Trophoblast cell (in vitro differentiated cells and primary cell): ENCODE measurements at places on chromosomes 6 and 20.

GRCh38 chr6:40794586-40794985 is 207.4 kb upstream of the LRFN2 start:
- no peaks in the 10 kb centered on the region for H3K36me3 ChIP-seq
- no peaks in the 10 kb centered on the region for H3K4me1 ChIP-seq
- peaks cover 2% of the 10 kb centered on the region for H3K27me3 ChIP-seq
- H3K4me3 ChIP-seq = no peak overlapping the region
- no peak for DNase-seq

DNA sequence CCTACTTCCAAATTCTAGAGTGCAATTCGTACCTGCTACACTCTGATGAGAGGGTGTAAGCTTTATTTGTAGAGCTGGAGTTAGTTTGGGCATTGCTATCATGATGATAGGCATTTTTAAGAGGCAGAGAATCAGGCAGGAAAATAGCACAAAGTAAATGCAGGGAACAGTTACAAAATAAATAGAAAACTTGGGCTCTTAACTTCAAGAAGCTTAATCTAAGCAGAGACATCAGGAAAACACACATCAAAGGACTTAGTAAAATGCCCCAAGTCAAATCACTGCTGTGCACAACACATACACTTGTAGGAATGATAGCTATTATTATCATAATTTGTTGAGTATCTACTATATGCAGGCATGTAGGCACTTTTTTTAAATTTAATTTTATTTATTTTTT is 381.2 kb downstream of the CD83 start:
- no peak for DNase-seq
- no peaks in the 10 kb centered on the region for H3K4me1 ChIP-seq
- H3K36me3 ChIP-seq = no peaks in the 10 kb centered on the region
- H3K4me3 ChIP-seq = no peak overlapping the region
- H3K27me3 ChIP-seq = no peaks in the 10 kb centered on the region
- no peak overlapping the region for H3K27ac ChIP-seq

DNA sequence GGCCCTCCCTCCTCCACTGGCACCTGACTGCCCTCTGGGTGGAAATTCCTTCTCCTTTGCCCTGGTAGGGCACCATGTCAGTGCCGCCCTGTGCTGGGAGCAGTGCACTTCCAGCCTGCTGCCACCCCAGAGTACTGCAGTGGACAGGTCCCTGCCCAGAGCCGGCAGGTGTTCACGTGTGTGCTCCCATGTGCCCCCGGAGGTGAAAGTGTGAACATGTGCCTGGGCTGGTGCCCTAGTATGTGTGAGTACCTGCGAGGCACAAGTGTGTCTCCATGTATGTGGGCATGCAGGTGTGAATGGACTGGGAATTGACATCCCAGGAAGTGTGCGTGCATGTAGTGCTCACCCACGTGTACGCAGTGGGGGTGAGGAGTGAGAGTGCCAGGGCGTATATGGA is 29.4 kb downstream of the SDCBP2 start:
- no peaks in the 10 kb centered on the region for H3K27me3 ChIP-seq
- H3K27ac ChIP-seq = no peak overlapping the region
- DNase-seq = no peak
- peak overlapping the region; percentile 54 for H3K4me3 ChIP-seq

DNA sequence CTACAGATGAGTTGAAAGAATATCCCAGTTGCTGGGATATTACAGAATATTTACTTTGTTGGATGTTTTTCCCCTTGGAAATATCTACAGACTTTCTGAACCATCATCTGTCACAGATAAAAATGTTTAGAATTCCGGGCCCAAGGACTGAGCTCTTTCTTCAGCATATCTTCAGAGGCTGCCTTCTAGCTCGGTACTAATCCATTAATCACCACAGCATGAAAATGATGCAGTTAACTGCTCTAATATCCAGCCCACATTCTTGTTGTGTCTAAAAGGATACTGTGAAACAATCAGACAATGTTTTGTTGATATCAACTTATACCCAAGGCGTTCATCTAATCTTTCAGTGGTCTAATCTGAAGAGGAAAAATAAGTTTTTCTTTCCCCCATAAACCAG is 247.4 kb downstream of the TBC1D32 start:
- no peaks in the 10 kb centered on the region for H3K36me3 ChIP-seq
- no peaks in the 10 kb centered on the region for H3K27me3 ChIP-seq
- DNase-seq = no peak

- no peak overlapping the region for H3K27ac ChIP-seq
- no peaks in the 10 kb centered on the region for H3K27me3 ChIP-seq
- DNase-seq = no peak
- no peaks in the 10 kb centered on the region for H3K4me1 ChIP-seq
- no peaks in the 10 kb centered on the region for H3K36me3 ChIP-seq
Observed at GRCh38 chr6:23245572-23245971, 676.2 kb downstream of the HDGFL1 start.

- peaks cover 4% of the 10 kb centered on the region for H3K36me3 ChIP-seq
- no peak overlapping the region for H3K27ac ChIP-seq
- H3K27me3 ChIP-seq = no peaks in the 10 kb centered on the region
- no peak for DNase-seq
- no peaks in the 10 kb centered on the region for H3K4me1 ChIP-seq
Observed at GRCh38 chr6:24429146-24429545, 26.4 kb downstream of the MRS2 start.

- H3K27me3 ChIP-seq = no peaks in the 10 kb centered on the region
- DNase-seq = no peak
- H3K4me1 ChIP-seq = peaks cover 17% of the 10 kb centered on the region
- H3K27ac ChIP-seq = no peak overlapping the region
Observed at GRCh38 chr6:11604836-11605506, 67.4 kb downstream of the TMEM170B start.

DNA sequence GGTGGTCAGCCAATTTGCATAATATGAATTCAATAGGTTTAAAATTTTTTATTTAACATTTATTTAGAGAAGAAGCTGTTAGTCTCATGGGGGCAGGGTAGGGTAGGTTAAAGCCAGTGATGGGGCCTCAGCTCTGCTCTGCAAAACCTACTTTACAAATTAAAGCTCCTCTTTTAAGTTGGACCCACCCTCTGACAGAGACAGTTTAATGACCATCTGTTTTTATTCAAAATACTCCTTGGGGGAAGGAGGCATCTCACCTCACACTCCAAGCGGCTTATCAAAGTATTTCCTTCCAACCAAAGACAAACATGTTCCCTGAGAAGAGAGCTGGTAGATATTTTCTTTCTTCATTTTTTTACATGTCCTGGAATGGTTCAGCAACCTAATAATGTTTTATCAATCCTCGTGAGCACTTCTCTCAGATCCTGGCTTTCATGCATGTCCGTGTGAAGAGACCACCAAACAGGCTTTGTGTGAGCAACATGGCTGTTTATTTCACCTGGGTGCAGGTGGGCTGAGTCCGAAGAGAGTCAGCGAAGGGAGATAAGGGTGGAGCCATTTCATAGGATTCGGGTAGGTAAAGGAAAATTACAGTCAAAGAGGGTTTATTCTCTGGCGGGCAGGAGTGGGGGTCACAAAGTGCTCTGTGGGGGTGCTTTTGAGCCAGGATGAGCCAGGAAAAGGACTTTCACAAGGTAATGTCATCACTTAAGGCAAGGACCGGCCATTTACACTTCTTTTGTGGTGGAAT is 184.7 kb downstream of the GJA1 start:
- H3K4me1 ChIP-seq = no peaks in the 10 kb centered on the region
- no peaks in the 10 kb centered on the region for H3K36me3 ChIP-seq
- H3K27ac ChIP-seq = no peak overlapping the region

GRCh38 chr20:47544240-47544639 is 42.6 kb downstream of the NCOA3 start:
- no peak overlapping the region for H3K27ac ChIP-seq
- H3K36me3 ChIP-seq = peaks cover 3% of the 10 kb centered on the region
- no peak for DNase-seq
- no peaks in the 10 kb centered on the region for H3K27me3 ChIP-seq

- peaks cover 15% of the 10 kb centered on the region for H3K36me3 ChIP-seq
- no peaks in the 10 kb centered on the region for H3K4me1 ChIP-seq
- no peak overlapping the region for H3K4me3 ChIP-seq
- H3K27ac ChIP-seq = no peak overlapping the region
- H3K27me3 ChIP-seq = no peaks in the 10 kb centered on the region
- DNase-seq = no peak
Observed at GRCh38 chr6:24829657-24830056, 30.9 kb upstream of the ARMH2 start.

- peaks cover 13% of the 10 kb centered on the region for H3K27me3 ChIP-seq
- no peak overlapping the region for H3K4me3 ChIP-seq
- peaks cover 8% of the 10 kb centered on the region for H3K4me1 ChIP-seq
- H3K27ac ChIP-seq = no peak overlapping the region
- DNase-seq = peak; percentile 56
- no peaks in the 10 kb centered on the region for H3K36me3 ChIP-seq
Observed at GRCh38 chr20:1802385-1803060, 92.7 kb upstream of the SIRPA start.

- DNase-seq = peak; percentile 27
- no peaks in the 10 kb centered on the region for H3K4me1 ChIP-seq
- peak overlapping the region; percentile 99 for H3K27ac ChIP-seq
- H3K27me3 ChIP-seq = no peaks in the 10 kb centered on the region
- H3K4me3 ChIP-seq = peak overlapping the region; percentile 94
- no peaks in the 10 kb centered on the region for H3K36me3 ChIP-seq
Observed at GRCh38 chr6:151452750-151453427, 963 bp upstream of the RMND1 start.

- no peaks in the 10 kb centered on the region for H3K27me3 ChIP-seq
- H3K4me3 ChIP-seq = no peak overlapping the region
- H3K27ac ChIP-seq = no peak overlapping the region
- H3K4me1 ChIP-seq = peaks cover 3% of the 10 kb centered on the region
Observed at GRCh38 chr6:147950623-147950987, 392.0 kb upstream of the SASH1 start.

DNA sequence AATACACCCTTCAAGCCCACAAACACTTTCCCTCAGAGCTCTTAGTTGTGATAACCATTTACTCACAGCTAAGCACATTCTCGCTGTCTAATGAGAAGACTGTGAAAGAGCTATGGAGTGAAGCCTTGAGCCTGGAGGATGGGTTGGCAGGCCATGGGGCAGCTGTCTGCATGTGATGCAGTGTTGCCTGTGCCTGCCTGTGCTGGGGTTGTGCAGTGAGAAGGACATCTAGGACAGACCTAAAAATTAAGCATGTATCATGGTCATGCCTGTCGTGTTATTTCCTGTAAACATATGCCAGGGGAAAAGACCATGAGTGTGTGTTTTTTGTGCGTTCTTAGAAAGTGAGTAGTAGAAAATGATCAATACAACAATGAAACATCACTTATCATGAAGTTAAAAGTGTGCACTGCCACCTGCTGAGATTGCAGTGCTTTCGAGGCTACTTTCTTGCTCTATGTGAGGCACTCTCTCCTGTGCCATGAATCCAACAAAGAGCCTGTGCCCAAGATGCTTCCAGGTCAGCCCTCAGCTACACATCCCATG is 8.1 kb upstream of the ZC3H12D start:
- H3K27ac ChIP-seq = no peak overlapping the region
- no peak for DNase-seq
- H3K4me1 ChIP-seq = no peaks in the 10 kb centered on the region
- no peak overlapping the region for H3K4me3 ChIP-seq
- no peaks in the 10 kb centered on the region for H3K27me3 ChIP-seq

- peak overlapping the region; percentile 87 for H3K27ac ChIP-seq
- H3K27me3 ChIP-seq = no peaks in the 10 kb centered on the region
- peaks cover 29% of the 10 kb centered on the region for H3K36me3 ChIP-seq
- peak; percentile 77 for DNase-seq
- H3K4me1 ChIP-seq = peaks cover 14% of the 10 kb centered on the region
Observed at GRCh38 chr6:43173591-43174262, 2.7 kb downstream of the SRF start.

DNA sequence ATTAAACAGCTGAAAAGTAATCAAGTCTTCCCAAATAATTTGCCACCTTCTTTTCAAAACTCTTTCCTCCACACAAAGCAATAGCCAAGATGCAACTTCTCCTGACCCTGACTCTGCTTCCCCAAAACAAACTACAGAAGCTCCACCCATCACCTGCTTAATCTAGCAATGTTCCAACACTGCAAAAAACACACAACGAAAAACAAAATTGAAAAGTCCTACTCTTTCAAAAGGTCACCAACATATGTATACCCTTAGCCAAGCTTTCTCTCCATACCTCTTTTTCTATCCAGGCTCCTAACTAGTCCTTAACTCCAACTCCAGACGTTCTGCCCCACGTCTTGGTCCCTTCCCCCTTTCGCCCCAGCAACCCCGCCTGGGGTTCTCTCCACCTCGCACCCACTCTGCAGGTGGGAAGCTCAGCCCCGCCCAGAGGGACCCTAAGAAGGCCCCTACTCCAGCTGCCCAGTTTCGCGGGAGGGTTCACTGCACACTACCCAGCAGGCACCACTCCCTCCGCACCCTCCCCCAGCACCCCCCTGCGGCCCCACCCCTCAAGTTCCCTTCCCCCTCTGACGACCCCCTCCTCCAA is 717 bp downstream of the CSNK2A1 start:
- H3K27ac ChIP-seq = peak overlapping the region; percentile 91
- no peak for DNase-seq
- H3K27me3 ChIP-seq = no peaks in the 10 kb centered on the region
- peak overlapping the region; percentile 100 for H3K4me3 ChIP-seq

DNA sequence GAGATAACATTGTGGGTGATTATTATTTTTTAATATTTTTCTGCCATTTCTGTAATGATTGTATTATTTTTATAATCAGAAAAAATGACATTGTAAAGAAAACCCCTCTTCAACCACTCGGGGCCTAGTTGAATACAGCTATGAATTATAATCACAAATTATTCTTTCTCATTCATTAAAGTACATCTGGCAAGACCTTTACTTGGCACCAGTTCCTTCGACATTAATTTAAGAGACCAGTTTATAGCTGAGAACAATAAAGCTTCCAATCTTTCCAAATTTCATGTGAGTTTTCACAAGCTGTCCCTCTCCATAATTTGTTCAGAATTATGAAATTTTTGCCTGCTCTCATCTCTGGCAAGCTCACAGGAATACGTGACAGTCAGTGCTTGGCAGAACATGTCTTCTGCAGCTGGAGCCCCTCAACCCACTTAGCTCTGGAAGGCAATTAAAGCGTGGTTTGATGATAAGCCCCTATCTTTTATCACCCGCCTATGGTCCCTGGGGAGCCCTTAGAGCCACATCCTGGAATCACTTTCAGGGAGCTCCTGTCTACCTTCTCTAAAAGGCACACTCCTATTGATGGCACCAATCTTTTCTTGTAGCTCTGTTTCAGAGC is 237.2 kb upstream of the PRND start:
- no peaks in the 10 kb centered on the region for H3K4me1 ChIP-seq
- H3K27ac ChIP-seq = no peak overlapping the region

DNA sequence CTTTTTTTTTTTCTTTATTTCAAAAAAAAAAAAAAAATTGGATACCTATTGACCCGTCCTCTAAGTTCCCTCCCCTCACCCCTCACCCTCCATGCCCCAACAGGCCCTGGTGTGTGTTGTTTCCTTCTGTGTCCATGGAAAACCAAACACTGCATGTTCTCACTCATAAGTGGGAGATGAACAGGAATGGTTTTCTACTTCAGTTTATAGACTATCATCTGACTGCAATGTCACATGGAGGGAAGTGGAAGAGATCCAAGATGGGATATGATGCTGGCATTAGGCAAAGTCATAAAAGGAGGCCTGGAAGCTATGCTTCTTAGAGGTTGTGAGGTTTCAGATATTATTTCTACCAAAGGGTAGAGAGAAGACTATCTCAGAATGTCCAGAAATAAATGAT is 237.5 kb downstream of the MAFB start:
- no peak for DNase-seq
- H3K36me3 ChIP-seq = no peaks in the 10 kb centered on the region
- no peak overlapping the region for H3K4me3 ChIP-seq
- H3K27ac ChIP-seq = no peak overlapping the region
- no peaks in the 10 kb centered on the region for H3K27me3 ChIP-seq
- peaks cover 7% of the 10 kb centered on the region for H3K4me1 ChIP-seq

GRCh38 chr6:107061125-107062020 is 33.4 kb downstream of the MTRES1 start:
- no peaks in the 10 kb centered on the region for H3K36me3 ChIP-seq
- no peak overlapping the region for H3K4me3 ChIP-seq
- H3K4me1 ChIP-seq = no peaks in the 10 kb centered on the region
- H3K27ac ChIP-seq = no peak overlapping the region
- peak; percentile 59 for DNase-seq
- H3K27me3 ChIP-seq = no peaks in the 10 kb centered on the region
